ENCODE measurements at places on chromosomes 1 and 21.
A peak's percentile ranks its signal among the peaks of the same experiment; 100 is the strongest.

GRCh38 chr1:147625362-147625995 lies 44.8 kb downstream of the ACP6 start:
- no peak for DNase-seq

DNA sequence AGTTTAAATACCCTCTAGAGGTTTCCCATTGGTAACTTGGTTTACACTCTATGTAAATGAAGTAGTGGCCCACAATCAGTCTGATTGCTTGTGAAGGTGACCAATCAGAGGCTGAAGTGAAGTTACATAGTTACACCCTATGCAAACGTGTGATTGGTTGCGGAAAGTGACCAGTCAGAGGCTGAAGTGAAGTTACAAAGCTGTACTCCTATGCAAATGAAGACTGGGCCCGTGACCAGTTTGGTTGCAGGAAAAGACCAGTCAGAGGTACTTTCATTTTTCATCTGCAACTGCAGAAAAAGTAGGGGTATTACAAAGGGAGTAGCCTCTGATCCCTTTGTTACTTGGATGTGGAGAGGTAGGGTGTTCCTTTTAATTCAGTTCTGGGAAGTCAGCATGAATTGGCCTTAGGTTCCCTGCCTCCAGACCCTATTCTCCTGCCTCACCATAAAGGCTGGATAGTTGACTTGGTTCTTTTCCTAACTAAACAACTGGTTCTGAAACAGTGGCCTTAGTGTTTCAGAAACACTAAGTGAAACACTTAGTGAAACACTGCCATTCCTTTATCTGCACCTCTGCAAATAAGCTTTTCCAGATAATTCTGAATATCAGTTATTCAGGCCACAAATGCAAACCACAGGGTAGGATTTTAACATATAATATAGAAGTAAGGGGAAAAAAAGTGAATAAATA lies 39.3 kb downstream of the MAGI3 start:
- DNase-seq: no peak

- no peak for DNase-seq
Measured at GRCh38 chr1:44476891-44477290, 71.8 kb downstream of the RNF220 start.

DNA sequence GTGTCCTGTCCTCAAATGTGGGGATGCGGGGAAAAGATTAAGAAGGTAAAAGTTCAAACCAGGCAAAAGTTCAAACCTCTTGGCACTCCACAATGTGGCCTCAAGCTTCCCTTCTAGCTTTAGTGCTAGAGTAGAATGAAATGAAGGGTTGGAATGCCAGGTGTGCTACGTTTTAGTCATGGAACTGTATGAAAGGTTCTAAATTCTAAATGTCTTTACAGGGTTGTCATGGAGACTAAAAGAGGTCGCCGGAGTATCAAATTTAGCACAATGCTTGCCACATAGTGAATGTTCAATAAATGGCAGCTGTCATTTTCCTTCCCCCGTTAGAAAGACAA lies 57.2 kb upstream of the LRRC8D start:
- DNase-seq: no peak

DNA sequence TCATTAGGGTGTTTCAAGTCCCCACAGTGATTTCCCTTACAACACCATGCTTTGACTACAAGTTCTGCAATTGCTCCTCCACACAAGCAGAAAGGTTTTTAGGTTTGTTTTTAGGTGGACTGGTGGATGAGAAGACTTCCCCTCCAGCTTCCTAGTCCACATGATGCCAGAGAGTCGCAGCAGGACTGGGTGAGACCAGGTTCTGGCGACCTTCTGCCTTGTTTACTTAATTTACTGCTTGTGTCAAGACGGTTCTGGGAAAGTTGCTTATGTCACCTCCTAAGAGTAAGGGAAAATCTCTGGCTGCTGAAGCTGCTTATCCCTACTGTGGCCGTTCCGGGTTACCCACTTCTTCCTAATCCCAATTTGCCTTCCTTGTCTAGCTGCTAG lies 76.4 kb downstream of the GLUL start:
- DNase-seq: no peak

DNA sequence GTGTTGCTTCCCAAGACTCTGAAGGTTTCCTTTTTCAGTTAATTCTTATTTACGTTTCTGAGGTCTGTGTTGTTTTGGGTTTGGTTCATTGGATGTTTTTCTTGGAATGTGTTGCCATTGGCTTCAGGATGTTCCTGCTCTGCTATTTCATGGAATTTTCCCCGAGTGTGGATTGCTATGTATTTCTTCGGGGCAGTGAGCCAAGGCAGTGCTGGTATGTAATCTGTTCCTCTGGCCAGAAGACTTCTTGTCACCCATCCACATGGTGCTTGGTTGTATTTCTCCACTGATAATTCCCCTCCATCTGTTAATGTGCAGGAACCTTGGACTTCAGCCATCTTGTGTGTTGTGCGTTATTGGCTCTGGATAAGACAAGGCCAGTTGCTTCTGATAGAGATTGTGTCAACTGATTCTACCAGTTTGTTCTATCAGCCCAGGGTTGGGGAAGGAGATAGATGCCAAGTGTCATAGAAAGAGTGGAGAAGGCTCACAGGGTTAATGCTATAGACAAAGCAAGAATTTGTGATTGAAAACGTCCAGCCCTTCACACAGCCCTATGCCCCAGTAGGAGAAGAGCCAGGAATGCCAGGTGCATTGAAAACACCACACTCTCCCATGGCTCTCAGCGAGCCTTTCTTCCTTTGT lies 505.2 kb downstream of the PLPP3 start:
- peak; percentile 59 for DNase-seq

DNA sequence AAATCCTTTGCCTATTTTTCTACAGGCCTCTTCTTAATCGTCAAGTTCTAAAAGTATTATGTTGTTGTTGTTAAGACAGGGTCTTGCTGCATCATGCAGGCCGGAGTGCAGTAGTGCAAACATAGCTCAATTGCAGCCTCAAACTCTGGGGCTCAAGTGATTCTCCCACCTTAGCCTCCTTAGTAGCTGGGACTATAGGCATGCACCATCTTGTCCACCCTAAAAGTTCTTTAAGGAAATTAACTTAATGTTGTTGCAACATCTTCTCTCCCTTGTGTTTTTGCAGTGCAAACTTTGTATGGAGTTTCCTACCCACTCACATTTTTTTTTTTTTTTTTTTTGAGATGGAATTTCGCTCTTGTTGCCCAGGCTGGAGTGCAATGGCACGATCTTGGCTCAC lies 4.1 kb upstream of the VHLL start:
- DNase-seq: no peak

GRCh38 chr1:183163316-183163715 lies 22.7 kb upstream of the LAMC2 start:
- DNase-seq: no peak

DNA sequence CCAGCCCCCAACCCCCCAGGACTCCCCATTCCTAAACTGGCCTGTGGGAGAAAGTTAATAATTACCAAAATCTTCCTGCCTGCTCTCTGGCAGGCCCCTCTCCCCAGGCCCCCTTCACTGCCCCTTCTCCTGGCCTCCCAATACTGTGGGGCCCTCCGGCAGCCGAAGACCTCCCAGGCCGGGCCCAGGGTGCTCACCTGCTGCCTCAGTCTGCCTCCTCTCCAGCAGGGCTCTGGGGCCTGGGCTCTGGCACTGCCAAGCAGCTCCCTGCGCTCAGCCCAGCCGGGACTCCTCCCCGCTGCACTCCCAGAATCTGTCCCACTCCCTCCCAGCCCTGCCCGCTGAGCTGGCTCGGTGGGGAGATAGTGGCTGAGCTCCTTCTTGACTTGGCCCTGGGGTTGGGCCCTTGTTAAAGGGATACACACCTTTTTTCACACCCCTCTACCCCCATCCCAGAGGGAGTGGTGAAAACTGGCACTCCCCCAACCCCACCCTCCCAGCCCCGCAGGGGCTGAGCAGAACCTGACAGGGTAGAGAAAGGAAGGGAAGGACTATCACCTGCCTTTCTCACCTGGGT lies at the start of gene S100A16:
Gene S100A16, minus strand, starts transcription at position 383 of the 577 bp plus-strand sequence. CDS start 4,986 bp downstream, outside the sequence.
- peak; percentile 74 for DNase-seq

- DNase-seq: no peak
Measured at GRCh38 chr1:40987439-40988276, 8.2 kb downstream of the CTPS1 start.

DNA sequence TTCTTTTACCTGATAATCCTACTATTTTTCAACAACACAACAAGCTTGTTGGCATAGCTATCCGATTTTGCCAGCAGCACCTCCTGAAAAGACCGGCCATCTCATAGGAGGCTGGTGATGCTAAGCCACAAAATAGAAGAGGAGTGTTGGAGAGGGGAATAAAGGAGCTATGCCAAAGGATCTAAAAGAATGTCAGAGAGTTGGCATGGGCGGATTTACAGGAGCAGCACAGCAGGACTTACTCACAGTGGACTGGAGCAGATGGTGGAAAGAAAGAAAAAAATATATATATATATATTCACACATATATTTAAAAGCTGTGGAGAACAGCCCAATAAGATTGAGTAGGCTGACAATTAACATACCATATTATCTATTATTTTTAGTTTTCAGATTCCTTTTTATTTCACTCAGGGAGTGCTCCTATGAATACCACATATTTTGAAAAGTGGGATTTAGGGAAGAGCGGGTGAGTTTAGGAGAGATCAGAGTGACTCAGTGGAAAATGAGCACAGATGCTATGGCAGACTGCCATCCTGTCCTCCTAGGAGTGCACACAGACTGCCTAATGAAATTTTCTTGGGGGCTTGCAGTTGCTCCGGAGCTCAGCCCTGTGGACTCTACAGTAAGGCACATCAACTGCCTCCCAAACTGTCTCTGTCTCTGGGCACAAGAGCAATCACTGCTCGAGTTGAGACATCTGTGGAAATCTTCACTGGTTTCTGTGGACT lies 394.4 kb upstream of the CHRM3 start:
- no peak for DNase-seq

DNA sequence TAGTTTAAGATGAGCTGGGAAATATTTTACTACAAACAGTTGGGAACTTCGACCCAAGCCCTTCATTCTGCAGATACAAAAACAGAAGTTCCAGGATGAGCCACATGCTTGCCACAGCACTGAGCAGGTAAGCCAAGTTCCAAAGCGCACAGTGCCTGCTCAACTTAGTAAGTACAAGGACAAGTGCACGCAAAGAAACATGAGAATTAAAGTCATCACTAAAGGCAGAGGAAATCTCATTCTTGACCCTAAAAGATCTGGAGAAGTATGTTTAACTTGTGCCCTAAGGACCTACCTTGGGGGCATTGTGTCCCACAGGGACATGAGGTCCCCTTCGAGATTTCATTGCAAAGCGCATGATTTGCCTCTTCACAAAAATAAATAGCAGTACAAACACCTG lies 1.2 kb upstream of the UBAP2L start:
- peak; percentile 10 for DNase-seq

GRCh38 chr1:117128323-117129079 lies 7.0 kb upstream of the TRIM45 start:
- DNase-seq: no peak

- DNase-seq: no peak
Measured at GRCh38 chr21:38384238-38384560, 114.1 kb downstream of the ERG start.

GRCh38 chr1:91791103-91791502 lies 94.8 kb downstream of the TGFBR3 start:
- no peak for DNase-seq

GRCh38 chr1:21436488-21437340 lies 3.2 kb upstream of the NBPF3 start:
- no peak for DNase-seq

GRCh38 chr1:162421258-162422164 lies 9.6 kb upstream of the SH2D1B start:
- no peak for DNase-seq

GRCh38 chr1:94727846-94728715 lies 92.1 kb upstream of the SLC44A3 start:
- DNase-seq: no peak

DNA sequence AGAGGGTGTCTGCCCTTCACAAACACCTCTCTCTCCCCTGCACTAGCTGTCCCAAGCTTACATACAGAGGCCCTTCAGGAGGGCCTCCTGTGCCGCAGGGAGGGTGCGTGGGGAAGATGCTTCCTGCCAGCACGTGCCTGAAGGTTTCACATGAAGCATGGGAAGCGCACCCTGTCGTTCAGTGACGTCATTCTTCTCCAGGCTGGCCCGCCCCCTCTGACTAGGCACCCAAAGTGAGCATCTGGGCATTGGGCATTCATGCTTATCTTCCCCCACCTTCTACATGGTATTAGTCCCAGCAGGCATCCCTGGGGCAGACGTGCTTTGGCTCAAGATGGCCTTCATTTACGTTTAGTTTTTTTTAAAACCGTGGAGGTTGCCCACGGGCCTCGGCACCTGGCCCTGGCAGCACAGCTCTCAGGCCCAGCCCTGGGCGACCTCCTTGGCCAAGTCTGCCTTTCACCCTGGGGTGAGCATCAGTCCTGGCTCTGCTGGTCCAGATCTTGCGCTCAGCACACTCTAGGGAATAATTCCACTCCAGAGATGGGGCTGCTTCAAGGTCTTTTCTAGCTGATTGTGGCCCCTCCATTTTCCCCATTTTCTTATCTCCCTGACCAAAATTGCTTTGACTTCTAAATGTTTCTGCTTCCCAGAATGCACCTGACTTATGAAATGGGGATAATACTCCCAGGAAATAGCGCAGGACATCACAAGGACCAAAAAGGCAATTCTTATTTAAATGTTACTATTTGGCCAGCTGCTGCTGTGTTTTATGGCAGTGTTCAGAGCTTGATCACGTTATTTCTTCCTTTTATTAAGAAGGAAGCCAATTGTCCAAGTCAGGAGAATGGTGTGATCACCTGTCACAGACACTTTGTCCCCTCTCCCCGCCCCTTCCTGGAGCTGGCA lies 6.1 kb downstream of the NPPA start:
- DNase-seq: no peak

DNA sequence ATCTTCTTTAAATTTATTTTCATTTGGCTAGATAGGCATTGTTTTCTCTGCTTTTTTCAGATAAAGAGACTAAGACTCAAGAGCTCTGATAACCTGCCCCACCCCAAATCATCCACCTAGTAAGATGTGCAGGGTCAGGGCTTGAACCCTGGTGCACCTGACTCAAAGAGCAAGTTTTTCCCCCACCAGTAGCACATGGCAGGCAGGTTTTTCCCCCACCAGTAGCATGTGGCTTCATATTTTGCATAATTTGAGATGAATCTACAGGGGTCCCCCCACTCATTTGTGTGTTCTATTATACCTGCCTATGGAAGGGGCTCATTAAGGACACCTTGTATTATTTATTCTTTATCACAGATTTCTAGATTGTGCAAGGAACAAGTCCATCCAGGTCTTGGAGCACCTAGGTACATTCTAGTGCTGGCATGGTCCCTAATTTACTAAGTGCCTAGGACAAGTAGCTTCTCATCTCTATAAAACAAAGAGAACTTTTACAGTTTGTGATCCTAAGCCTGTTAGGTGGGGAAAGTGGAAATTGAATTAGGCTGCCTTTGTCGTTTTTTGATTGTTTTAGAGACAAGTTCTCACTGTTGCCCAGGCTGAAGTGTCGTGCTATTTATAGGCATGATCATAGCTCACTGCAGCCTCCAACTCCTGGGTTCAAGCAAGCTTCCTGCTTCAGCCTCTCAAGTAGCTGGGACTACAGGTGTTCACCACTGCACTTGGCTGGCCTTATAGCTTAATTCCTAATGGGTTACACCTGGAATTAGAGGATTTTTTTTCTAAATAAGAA lies 13.2 kb upstream of the CTSE start:
- no peak for DNase-seq

DNA sequence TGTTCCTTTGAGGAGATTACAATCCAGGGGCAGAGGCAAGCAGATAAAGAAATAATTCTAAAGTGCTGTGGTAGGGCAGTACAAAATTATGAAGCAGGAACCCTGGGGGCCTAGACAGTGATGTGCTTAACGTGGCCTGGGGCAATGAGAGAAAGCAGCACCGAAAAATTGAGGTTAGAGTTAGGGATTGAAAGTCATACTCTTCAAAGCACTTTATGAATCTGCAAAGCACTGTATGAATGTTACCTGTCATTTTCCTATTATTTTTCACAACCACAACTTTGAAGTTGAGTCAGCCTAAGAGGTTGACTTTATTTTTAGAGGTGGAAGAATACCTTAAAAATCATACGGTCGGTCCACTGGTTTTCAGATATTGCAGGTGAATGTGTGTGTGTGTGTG lies 183.4 kb upstream of the NFIA start:
- DNase-seq: no peak

All from gastrocnemius medialis (tissue), 4 donors.